ENCODE measurements at places on chromosomes 7 and 10.

DNA sequence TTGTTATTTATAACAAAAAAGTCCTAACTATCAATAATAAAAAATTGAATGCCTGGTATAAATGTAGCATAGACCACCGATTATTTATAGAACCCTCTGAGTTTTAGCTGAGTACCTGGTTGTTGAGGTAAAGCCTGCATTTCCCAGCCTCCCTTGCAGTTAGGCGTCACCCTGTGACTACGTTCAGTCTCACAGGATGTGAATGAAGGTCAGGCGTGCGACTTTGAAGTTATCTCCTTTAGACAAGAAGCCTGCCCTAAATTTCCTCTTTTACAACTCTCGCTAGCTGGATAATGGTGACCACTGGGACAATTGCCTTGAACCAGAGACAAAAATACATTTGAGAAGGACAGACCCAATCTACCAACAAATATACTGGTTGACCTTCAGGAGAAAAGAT lies 67.5 kb upstream of the TES start:
- no peak for DNase-seq

GRCh38 chr10:131872011-131872826 lies 28.6 kb upstream of the PPP2R2D start:
- DNase-seq = no peak

GRCh38 chr10:93594518-93594917 lies 6.5 kb downstream of the RBP4 start:
- no peak for DNase-seq

GRCh38 chr10:114220281-114220680 lies 18.8 kb upstream of the VWA2 start:
- no peak for DNase-seq

- no peak for DNase-seq
Measured at GRCh38 chr7:125606671-125607070, 677.0 kb upstream of the POT1 start.

DNA sequence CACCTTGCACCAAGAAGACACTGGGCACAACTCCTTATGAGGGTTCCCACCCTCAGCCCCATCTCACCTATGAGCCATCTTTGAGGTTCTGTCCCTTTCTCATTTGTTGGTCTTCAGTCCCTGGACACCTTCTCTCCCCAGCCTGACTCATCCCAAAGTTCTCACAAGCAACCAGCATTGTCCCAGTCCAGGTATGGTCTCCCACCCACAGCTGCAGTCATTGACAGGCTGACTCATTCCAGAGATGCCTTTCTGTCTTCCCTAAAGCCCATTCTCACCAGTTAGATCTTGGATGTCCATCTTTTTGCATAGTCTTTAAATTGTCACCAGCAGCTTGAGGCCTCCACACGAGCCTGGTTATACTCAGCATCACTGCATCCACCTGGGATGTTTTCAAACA lies 26.7 kb upstream of the BMPR1A start:
- DNase-seq = no peak

DNA sequence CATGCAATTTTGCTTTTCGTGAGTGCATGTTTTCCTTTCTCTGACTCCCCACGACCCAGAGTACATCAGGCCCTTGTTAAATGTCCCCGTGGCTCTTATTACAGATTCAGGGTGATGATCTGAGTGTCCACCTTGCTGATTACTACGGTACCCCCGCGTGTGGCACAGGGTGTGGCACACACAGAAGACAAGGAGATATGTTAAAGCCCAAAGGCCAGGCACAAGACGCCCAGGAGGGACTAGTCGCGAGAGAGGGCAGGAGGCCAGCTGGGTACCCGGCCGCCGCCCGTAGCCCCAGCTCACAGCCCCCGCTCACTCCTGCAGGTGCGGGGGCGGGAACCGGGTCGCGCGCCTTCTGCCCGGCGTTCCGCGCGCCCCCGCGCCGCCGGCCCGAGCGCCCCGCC lies 281 bp upstream of the EXOC6 start:
- DNase-seq = no peak

DNA sequence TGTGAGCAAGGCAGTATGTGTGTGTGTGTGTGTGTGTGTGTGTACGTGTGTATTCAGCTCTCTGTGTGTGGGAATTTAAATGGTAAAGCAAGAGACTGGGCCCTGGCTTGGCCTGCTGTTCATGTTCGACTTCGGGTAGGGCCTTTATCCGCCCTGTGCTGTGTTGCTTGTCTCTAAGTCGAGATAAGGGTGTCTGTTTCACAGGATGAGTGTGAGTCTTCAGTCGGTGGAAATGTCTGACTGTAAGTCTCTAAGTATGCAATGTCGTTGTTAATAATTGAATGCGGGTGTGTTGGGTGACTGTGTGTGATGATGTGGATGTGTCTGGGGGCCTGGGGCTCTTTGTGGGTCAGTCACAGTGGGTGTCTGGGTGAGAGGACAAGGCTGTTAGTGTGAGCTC lies 34.8 kb downstream of the HIF1AN start:
- DNase-seq = no peak

GRCh38 chr10:5742116-5742515 lies 57.5 kb downstream of the TASOR2 start:
- no peak for DNase-seq

GRCh38 chr7:96657347-96658021 lies 52.2 kb downstream of the SEM1 start:
- DNase-seq = no peak

DNA sequence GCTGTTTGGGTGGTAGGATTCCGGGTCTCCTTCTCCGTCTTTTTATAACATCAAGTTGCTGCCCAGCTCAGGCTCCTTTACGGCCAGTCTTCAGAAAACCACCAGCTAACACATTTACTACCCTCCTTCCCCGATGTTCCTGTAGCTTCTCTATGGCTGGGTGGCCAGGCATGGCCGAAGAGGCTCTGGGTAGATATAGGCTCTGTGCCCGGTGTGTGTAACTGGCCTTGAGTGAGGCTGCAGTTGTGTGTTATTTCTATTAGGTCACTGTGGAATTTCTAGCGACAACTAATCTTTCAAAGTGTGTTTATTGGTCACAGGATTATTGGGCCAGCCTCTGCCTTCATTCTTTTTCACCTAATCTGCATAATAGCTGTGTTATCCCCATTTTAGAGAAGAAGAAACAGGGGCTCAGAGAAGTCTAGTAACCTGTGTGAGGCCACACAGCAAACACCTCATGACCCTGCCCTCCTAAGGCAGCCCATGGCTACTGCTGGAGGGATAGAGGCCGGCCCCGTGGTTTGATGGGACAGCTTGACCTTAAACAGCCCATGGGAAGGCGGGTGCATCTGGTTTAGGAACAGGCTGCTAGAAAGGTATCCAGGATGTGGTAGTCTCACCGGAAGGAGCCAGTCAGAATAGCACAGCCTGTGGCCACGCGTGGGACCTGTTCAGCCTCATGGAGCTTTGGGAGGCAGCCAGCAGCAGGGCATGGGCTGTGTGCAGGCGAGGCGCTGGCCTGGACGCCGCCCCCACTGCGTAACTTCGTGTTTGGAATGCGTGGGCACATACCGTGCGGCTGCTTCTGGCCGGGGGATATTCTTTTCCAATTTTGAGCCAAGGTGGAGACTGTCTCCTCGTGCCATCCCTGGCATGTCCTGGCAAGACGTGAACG lies 29.7 kb downstream of the HTRA1 start:
- no peak for DNase-seq

DNA sequence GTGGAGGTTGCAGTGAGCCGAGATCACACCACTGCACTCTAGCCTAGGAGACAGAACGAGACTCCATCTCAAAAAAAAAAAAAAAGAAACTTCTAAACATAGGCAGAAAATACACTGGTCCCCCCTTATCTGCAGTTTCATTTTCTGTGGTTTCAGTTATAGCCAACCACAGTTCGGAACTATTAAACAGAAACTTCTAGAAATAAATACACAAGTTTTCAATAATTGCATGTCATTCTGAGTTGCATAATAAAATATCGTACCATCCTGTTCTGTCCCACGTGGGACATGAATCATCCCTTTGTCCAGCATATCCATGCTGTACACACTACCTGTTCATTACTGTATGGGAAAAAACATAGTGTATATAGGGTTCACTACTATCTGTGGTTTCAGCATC lies 8.0 kb downstream of the XRCC2 start:
- no peak for DNase-seq

DNA sequence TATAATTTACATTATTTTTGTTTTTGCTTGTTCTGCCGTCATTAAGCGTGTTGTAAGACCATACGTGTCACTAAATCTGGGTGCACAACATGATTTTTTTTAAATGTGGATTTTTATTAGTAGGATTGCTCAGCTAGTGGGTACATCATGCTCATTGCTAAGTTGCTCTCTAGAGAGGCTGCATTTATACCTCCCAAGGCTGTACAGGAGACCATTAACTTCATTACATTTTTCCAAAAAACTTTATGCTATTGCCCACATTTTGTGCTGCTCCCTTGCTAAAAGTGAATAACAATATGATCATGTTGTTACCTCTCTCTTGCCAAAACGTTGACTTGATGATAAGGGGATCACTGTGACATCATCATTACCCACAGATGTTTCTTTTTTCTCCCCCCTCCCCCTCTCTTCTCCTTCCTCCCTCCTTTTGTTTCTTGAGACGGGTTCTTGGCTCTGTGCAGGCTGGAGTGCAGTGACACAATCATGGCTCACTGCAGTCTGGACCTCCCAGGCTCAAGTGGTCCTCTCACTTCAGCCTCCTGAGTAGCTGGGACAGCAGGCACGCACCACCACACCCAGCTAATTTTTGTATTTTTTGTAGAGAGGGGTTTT lies 65.1 kb downstream of the BMPR1A start:
- peak; percentile 56 for DNase-seq

DNA sequence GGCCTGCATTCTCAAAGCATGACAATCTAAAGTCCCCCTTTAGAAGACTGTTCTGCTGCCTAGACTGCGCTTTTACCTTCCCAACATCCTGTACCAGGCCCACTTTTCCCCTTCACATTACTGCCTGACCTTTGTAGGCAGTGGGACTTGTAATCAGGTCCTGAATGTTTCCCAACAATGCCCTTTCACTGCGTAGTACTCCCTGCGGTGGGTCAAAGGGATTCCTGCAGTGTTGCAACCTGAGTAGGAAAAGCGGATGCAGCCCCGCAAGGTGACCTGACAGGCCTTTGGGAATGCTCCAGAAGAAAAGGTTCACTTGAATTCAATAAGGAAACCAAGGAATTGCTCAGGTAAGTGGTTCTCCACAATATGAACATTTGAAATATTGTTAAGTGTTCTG lies 4.9 kb upstream of the TCAF1 start:
- DNase-seq = no peak

DNA sequence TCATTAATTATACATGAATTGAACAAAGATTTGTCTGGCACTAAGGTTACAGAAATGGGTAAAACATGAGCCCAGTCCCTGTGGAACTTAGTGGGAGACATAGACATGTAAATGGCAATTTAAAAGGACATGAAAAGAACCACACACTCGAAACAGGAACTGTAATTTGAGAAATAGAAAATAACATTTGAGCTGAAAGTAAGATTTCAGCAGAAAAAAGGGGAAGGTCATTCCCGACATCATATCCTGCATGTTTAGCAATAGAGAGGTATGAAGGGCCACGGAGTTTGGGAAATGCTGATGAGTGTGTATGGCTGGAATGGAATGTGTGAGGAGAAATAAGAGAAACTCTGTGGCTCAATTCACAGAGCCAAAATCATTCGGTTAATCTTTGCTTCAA lies 175.4 kb upstream of the AHR start:
- DNase-seq = peak; percentile 89

- DNase-seq = no peak
Measured at GRCh38 chr7:116041615-116042014, 11.1 kb upstream of the TFEC start.

DNA sequence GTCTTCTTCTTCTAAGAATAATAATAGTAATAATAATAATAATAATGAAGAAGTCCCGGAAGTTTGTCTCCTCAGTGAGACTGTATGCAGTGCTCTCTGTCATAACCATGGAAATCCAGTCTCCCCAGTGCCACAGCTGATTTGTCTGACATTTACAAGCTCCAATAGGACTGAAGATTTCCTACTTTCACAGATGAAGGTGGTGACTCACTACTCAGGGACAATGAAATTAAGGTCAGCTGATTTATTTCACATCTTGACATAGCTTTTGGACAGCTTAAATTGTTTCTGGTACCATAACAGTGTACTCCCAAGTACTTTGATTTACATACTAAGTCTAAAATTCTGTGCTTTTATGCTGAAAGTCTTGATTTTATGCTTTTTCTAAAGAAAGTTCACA lies 6.9 kb downstream of the CELF2 start:
- peak; percentile 13 for DNase-seq

DNA sequence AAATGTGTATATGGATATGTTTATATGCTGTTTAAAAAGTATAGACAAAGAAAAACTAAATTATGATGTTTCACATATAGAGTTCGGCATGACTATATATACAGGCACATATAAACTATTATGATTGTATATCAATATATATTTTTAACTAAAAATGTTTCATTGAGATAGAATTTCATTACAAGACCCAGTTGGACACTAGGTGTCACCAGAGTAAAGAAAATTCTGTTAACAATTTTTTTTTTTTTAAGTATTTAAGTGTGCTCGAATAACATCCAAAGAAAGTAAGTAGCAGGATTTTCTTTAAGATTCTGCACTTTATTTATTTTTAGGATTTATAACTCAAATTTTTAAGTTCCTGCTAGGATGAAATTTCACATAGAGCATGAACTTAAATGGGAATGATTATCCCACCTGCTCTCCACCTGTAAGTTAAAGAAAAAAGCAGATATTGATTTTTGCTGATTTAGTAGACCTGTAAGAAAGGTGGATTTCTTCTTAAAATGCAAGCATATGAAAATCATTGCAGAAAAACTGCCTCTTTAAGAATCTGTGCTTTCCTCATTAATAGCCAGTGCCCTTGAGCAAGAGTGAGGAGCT lies 961.5 kb downstream of the PCDH15 start:
- DNase-seq = peak; percentile 2

DNA sequence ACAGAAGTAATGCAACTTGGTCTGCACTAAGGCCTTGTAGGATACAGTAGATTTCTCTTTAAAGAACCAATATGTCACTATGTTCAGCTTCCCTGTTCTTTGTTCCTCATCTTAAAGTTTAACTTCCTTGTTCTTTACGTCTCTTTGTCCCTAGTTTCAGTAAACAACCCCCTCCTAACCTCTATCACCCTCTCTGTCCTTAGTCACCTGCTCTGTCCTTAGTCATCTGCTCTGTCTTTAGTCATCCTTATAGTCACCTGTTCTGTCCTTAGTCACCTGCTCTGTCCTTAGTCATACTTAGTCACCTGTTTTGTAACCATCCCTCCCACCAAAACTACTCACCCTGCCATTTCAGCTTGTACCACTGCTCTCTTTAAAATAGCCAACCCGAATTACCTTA lies 144.6 kb upstream of the TMEM106B start:
- peak; percentile 20 for DNase-seq

DNA sequence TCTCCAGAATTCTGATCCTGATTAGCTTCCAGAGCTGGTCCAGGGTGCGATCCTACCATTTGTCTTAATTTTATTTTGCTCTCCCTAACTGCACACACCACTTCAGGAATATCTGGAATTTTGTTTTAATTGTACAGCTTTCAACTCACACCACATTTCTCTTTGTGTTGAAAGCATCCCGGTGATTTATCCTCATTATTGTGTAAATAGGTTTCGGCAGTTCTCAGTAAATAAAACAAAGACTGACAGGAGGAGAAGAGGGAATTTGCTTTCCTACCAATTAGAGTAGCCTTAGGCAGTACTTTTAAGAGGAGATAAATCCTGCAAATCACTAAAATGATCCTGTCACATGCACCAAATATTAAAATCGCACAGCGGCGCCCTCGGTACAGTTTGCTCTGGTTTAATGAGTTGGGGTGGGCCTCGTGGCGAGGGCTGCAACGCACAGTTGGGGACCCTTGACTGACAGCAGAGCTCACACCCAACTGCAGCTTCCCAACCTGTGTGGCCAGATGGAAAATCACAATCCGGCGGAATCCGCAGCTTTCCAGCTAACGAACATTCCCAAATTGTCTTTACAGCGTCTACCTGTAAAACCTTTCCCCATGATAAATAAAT lies 62.6 kb downstream of the EBF3 start:
- DNase-seq = no peak
